NCI-H1694 (cell line): ENCODE measurements at places on chromosomes 4 and X.

DNA sequence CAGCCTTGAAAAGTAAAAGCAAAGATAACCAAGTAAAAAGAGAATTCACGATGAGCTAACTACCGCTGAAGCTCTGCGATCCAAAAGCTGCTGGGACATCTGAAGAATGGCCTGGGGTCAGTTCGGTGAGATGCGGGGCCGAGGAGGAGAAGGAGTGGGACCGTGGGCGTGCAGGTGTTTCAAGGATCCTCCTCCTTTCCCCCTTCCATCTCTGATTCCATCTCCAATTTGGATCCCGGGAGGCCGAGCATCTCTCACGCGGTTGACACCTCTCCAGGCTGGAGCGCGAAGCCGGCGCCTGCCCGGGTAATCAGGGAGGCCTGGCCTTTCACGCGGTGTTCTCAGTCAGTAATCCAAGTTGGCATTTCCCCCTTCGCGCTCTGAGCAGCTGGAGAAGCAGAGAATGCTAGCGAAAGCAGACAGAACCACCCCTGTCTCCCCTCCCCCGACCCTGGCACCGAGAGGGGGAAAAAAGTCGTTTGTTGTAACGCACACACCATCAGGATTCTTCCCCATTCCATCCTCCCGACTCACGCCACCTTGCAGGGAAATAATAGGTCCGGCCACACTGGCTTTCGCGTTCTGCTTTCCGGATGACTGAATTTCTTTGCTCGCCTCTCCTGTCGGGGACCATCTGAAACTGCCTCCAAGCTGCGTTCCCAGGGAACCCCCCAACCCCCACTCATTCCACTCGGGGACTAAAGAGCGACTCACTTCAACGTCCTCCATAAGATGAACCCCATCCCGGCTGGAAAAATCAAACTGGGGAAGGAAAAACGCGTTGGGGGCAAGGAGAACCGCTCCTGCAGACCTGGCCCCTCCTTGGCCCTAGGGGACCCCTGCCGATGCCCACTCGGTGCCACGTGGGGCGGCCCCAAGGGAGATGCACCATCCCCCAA lies 6.5 kb downstream of the NEUROG2 start:
- no peak for DNase-seq

GRCh38 chr4:125321709-125322365 lies 7.1 kb downstream of the FAT4 start:
- no peak for DNase-seq

DNA sequence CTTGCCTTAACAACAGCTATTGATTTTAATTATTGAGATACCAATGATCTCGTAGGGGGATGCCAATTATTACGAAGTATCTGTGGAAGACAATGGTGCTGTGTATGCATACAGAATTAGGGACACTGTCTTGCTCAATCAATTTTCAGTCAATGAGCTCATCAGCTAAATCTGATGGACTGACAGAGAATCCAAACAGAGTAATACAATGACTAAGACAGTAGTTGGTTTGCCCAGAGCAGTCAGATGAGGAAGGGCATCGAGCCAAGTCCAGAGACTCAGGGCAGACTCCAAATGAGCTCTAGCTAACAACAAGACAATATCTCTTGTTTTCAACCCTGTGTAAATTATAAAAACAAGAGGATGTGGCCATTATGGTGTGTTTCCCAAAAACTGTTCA lies 14.7 kb upstream of the GSX2 start:
- no peak for DNase-seq

- no peak for DNase-seq
Measured at GRCh38 chr4:30821275-30821674, 101.1 kb downstream of the PCDH7 start.

DNA sequence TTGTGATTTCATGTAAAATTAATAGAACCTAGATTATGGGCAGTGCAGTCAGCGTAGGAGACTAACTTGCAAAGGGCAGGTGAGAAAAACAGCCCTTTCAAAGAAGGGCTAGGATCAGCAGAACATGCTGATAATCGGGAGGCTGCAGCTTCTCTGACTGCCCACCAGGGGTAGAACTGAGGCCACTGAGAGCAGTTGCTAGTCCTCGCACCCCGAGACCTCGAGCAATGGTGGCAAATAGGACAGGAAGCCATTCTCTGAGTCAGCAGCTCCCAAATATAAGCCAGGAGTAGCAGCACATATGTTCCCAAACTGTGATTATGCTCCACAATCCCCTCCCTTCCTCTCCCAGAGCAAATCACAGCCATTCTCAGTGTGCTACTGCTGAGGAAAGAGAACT lies 186.5 kb downstream of the MSL3 start:
- no peak for DNase-seq

DNA sequence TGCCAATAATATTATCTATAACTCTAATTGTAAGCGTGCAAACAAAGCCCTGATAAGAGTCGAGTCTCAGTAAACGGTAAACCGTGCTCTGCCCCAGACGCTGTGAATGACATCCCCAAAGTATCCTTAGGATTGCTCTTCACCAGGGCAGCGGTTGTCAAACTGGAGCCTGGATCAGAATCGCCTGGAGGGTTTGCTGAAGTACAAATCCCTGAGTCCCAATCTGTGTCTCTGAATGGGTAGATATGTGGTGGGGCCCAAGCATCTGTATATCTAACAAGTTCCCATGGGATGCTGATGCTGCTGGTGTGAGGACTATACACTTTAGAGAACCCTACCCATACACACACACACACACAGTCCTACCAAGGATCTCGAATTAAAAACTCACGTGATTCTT lies 813 bp upstream of the APBB2 start:
- no peak for DNase-seq

DNA sequence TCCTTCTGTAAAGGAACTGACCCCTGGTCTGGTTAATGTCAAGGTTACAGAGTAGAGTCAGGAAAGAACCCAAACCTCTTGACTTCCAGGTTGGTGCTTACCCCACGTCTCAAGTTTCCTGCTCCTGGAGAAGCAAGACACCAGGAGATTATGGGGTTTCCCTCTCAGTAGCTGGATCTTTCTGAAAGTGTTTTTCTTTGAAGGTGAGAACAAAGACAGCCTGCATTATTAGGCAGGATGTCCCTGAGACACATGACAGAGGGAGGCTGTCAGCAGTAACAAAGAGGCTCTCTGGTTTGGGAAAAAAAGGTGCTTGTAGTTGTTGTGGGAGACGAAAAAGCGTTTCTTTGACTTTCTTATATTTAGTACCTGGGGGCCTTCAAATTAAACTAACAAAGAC lies 44.7 kb upstream of the IGFBP7 start:
- no peak for DNase-seq

- DNase-seq: no peak
Measured at GRCh38 chr4:22743290-22743689, 50.6 kb downstream of the GBA3 start.

- no peak for DNase-seq
Measured at GRCh38 chrX:107709266-107709806, 66.3 kb downstream of the TSC22D3 start.

DNA sequence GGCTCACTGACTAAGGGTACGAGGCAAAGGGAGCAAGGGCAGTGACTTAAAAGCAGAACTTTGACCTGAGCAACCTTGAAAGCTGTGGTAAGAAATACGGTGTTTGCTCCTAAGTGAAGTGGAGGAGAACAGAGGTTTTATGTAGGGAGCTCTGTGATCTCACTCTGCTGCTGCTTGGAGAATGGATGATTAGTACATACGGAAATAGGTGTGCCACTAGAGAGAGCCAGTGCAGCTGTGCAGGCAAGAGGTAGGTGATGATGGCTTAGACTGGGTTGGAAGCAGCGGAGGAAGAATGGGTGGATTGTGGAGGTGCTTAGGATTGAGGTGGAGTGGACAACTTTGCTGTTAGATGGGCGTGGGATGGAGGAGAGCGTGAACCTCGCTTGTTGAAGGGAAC lies 85.0 kb downstream of the FAM193A start:
- no peak for DNase-seq

DNA sequence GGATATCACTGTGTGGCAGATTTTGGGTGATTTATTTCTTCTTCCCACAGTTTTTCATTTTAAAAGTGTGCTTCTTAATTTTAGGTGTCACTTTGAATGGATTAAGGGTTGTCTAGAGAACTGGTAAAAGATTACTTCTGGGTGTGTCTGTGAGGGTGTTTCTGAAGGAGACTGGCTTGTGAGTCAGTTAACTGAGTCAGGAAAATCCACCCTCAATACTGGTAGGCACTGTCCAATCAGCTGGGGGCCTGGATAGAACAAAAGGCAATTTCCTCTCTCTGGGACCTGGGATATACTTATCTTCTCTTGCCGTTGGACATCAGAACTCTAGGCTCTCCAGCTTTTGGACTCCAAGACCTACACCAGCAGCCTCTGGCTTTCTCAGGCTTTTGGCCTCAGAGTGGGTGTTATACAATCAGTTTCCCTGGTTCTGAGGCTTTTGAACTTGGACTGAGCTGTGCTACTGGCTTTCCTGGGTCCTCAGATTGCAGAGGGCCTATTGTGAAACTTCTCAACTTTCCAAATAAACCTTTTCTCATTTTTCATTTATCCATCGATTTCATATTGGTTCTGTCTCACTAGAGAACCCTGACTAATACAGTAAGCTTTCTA lies 413.1 kb downstream of the GBA3 start:
- no peak for DNase-seq

GRCh38 chrX:115616943-115617563 lies 56.1 kb downstream of the PLS3 start:
- DNase-seq: no peak

DNA sequence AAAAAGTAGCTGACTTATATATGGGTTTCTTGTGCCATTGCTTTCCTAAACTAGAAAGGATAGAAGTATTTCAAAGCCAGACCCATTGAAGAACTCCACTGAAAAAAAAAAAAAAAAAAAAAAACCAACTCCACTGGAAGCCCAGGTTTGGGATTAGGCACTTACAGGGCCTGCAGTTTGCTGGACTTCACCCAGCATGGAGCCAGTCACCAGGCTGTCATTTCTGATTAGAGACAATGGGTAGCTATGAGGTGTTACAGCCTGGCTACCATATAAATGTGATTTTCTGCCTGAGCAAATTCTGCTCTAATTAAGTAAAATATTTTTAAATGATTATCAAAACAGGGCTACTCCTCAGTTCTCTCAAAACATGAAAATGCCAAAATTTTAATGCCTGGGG lies 49.5 kb downstream of the HS6ST2 start:
- no peak for DNase-seq

DNA sequence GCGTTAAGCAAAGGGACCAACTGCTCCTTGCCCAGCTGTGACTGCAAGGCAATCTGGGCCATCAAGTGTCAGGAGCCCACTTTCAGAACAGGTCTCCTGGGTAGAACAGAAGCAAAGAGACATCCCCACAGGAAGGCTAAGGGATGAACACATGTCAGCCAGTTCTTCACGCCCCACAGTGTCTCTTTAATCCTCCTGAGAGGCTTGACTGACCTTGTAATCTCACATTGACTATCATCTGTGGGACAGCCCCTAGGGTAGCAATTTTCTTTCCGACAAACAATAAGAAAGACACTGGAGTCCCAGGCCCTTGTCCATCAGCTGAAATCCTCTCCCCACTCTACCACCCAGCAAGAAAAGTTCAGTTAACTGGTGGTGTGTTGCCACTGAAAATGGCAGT lies 1.0 kb downstream of the CHRDL1 start:
- no peak for DNase-seq

GRCh38 chr4:162683659-162684370 lies 482.9 kb downstream of the NAF1 start:
- no peak for DNase-seq

DNA sequence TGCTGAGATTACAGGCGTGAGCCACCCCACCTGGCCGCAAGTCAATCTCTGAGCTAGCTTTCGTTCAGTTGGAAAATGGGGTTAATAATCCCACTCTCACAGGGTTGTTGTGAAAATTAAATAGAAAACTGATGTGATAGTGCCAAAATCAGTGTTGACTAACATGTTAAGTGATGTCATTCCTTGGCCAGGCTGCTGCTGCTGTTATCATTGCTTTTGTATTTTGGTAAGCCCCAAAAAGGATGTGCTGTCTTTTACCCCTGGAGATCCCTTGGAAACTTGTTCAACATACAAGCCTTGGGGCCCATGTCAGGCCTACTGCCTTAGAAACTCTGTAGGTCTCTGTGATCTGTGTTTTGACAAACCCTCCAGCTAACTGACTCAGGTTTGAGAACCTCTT lies 106.3 kb downstream of the AFF1 start:
- DNase-seq: no peak

DNA sequence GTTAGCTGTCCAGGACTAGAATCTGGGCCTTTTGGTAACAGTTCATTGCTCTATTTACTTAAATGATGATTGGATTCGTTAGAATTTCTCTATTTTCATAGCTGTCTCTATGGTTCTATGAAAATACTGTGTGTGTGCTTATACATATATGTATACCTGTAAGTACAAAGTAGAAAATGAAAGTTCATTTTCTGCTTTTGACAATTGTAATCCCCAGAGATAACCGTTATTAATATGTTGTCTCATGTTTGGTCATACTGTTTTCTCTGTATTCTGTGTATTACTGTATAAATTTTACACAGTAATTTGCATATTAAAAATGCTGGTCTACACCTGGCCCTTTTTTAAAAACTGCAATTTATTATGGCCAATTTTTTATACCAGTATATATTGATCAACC lies 55.4 kb downstream of the CLCN3 start:
- DNase-seq: no peak

GRCh38 chrX:119880552-119881437 lies 9.2 kb downstream of the NDUFA1 start:
- peak; percentile 41 for DNase-seq

- DNase-seq: no peak
Measured at GRCh38 chrX:101029665-101030064, 22.2 kb downstream of the TRMT2B start.
